ENCODE measurements at places on chromosomes 7 and 10.
A peak's percentile ranks its signal among the peaks of the same experiment; 100 is the strongest.

- no peak for DNase-seq
Observed at GRCh38 chr10:6161921-6162320, 40.8 kb upstream of the PFKFB3 start.

GRCh38 chr7:106766551-106766950 is 98.5 kb upstream of the PIK3CG start:
- DNase-seq, result peak; percentile 62

DNA sequence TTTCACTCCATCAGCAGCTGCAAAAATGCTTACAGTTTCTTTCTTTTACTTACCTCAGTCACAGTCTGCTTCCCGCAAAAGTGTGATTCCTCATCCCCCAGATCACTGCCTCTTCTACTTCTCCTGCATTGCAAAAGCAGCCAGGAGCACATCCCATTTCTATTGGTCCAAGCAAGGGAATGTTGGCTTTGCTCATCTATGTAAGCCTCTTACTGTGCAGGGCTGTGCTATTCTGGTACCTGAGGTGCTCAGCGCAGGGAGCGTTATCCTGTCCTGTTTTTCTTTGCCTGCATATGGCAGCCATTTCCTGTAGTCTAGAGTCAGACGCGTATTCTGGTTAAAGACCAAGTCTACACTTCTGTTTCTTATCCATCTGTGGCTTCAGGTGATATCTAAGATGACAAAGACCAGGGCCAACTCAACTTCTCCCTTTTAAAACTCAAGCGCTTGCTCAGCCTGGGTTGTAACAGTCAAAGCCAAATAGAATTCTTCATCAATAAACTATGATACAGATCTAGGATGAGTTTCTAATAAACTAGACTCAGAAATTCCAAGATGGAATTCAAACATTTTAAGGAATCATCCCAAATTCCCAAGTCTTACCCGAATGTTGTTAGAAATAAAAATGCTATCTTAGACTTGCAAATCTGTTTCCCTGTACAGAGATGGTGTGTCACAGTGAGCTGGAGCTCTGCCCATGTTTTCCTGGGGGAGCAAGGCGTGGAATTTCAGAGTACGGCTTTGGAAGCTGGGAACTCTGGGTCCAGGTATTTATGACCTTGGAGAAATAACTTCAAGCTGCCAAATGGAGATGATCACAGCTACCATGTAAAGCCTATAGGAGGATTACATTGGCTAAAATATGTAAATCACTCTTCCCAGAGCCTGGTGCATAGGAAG is 6.1 kb upstream of the RBM17 start:
- DNase-seq, result peak; percentile 33

- DNase-seq, result peak; percentile 63
Observed at GRCh38 chr10:3906511-3907111, 121.6 kb upstream of the KLF6 start.

- peak; percentile 51 for DNase-seq
Observed at GRCh38 chr7:131931370-131931769, 374.9 kb upstream of the PODXL start.

DNA sequence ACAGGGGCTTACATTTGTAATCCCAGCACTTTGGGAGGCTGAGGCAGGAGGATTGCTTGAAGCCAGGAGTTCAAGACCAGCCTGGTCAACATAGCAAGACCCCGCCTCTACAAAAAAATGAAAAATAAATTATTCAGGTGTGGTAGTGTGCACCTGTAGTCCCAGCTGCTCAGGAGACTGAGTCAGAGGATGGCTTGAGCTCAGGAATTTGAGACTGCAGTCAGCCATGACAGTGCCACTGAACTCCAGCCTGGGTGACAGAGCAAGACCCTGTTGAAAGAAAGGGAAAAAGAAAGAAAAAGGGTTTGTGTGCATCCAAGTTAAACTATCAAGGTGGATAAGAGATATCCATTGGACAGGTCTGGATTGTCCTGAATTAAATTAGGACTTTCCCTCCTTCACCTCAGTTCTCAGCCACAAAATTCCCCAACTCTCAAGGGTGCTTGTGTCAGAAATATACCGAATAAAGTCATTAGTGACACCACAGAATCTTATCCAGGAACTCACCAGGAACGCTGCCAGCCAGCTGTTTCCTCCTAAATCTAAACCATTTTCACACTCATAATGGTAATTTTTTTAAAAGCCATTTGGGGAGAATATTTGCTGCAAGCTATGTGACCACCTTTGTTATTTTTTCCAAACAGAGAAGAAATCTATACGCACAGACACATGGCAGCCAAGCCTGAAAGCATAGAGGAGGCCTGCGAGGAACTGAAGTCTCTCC is 12.0 kb downstream of the AFAP1L2 start:
- DNase-seq, result no peak

DNA sequence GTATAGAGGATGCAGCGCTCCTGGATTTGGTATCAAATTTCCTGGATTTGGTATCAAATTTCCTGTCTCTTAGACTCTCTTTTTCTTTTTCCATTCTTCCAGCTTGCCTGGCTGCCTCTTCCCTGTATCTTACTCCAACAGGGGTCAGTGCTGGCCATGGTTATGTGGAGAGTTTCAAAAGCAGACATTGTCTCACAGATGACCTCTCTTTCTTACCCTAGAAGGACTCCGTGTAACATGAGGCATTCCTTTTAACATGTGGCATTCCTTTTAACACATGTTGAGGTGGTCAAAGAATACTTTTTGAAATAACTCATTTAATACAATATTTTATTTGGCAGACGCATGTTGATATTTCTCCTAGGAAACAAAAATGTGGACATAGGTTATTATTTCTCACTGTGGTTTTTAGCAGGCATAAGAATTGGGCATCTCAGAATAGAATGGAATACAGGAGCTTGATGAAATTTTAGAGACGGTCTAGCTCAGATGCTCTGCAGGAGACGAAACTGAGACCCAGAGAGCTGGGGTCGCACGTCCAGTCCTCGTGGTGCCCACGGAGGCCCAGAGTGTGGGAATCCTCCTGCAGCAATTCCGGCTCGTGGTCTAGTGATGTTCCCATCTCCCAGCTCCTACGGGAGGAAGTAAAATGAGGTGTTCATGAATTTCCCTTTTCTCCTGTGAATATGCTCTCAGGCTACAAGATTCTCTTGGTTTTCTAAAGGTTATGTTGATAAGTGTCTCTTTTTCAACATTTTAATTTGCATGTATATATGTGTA is 59.6 kb upstream of the PITRM1 start:
- peak; percentile 85 for DNase-seq

DNA sequence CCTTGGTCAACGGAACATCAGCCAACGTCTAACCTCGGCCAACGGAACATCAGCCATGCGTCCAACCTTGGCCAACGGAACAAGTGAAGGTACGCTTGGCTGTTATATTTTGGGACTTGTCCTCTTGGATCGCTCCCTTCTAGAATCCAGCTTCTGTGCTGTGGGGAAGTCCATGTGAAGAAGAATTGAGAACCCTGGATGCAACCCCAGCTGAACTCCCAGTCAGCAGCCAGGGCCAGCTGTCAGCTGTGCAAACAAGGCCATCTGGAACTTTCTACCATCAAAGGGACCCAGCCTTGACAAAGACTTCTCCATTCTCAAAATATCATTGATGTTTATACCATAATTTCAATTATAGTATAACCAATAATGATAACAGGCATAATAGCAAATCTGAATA is 43.3 kb upstream of the ITGA8 start:
- no peak for DNase-seq
